ENCODE measurements at places on chromosomes 6 and 20.

GRCh38 chr6:150711584-150712504, 112.2 kb downstream of the PLEKHG1 start:
- no peak for DNase-seq

DNA sequence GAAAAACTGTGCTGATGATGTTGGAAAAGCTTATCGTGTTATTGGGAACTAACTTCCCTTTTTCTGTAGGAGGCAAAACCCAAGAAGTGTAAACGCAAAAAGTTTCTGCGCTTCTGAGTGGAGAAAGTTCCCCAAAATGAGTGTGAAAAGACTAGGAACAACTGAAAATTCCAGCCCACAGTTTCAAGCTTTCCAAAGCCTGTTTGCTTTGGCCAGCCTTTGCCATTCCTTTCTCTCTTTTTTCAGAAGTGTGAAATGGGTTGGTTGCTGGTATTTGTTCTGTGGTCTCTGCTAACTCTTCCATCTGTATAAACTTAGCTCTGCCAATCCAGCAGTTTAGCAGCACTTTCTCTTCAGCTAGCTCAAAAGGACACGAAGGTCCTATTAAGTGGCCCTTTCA, 491.3 kb downstream of the MAFB start:
- DNase-seq = no peak

- DNase-seq = no peak
Measured at GRCh38 chr6:82870582-82871172, 195.0 kb downstream of the UBE3D start.

DNA sequence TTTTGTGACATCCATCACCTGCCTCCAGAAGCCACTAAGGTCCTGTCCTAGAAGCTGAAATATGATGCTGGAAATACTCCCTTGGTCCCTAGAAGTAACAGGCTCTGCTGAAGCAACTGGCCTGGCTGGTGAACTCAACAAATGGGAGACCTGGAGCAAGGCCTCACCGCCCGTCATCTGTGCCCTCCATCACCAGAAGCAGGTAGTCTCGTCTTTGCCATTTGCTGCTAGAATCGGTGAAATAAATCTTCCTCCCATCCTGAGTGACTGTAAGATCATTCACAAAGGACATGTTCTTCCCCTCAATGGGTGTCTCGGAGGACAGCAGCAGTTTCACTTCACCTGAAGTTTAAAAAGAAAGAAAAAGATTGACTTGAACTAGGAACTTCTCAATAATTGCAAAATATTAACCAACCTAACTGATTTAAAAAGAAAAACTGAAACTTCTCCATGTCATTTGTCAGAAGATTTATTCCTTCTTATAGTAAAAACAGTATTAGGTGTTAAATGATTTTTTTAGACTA, 21.0 kb downstream of the CST7 start:
- peak; percentile 10 for DNase-seq

DNA sequence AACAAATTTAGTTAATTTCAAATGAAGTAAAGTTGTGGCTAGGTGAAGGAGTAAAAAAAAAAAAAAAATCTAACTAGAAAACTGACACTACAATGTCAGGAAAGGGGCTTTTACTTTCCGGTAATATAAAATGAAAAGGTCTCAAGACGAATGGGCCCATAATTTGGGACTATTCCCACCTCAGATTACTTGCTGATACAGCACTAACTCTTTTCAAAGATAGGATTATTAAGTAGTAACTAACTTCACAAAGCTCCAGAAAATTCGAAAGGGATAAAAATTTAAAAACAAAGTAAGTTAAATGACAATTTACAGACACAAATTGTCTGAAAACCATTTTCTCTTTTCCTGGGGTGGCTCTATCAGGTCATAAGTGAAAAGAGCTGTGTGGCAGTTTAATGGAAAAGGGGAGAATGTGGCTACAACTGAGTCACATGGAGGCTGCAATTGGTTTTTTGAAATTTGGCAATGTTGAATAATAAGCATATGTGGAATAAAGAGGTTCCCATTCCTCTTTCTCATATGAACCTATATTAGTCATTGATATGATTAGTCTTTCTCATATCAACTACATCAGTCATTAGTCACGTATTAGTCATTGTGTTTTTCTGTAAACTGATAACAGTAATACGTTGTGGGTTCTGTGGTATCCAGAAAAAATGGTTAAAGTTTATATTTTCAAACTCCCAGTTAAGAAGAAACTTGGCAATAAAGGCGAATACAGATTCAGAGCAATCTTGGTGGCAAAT, 78.0 kb downstream of the RWDD2A start:
- no peak for DNase-seq

DNA sequence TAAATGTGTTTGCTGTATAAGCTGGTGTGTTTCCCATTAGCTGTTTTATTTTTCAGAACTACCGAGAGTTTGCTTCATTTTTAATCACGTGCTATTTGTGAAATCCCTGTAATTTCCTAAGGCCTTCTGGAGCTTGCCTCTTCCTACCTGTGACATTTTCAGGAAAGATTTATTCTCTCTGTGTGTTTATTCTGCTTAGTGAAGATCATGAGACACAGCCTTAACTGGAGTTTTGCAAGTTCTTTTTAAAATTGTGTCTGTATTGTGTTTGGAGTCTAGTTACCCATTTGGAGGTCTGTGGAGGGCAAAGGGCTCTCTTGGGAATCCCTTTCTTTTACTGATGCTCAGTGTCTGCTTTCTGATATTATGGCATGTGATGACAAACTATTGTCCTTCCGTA, 359.1 kb upstream of the FLRT3 start:
- DNase-seq = no peak

GRCh38 chr20:33359399-33360261, 41.7 kb downstream of the CDK5RAP1 start:
- no peak for DNase-seq

DNA sequence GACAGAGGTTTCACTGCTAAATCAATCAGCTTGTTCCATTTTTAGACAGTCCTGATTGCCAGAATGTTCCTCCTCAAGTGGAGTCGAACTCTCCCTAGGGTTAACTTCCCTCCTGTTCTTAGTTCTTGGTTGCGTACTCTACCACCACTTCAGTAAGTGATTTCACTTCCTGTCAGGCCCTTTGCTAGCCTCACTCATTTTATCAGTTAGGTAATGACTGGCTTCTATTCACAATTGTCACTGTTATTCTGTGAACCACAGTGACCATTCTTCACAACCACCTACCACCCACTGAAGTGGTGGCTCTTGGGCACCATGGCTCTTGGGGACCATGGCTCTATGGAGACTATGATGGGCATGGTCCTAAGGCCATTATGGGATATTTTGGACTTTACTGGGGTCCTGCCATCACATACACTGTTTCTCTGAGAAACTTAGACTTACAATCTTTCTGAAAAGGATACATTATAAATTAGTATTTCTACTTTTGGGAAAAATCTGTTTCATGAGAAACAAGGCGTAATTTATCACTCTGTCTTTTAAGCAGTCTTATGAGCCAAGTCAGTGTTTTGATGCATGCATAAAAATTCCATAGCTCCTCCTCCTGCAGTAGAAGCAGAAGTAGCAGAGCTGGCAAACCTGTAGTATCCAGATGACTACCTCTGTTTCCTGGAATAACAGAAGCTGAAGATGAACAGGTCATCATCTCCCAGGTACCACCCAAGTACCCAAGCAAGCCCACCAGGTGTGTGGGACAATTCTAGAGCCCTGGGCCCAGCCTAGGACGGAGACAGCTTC, 66.3 kb downstream of the ATXN1 start:
- DNase-seq = peak; percentile 53

- DNase-seq = peak; percentile 31
Measured at GRCh38 chr6:2081155-2082138, 164.0 kb downstream of the GMDS start.

DNA sequence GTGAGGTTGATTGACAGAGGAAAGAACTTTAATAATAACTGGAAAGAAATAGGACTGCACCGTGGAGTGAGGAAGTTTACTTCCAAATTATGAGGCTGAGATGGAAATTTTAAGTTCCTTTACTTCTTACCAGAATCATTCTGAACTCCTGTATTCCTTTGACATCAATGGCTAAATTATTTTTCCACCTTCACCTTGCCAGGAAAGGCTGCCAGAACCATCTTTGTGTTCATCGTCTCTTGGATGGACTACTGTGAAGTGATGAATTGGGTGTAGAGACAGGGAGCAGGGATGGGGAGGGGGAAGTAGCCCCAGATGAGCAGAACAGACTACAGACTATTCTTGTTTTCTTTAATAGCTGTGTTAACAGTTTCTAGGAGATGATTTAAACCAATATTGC, 102.1 kb upstream of the CEP162 start:
- no peak for DNase-seq

- no peak for DNase-seq
Measured at GRCh38 chr6:163427498-163428254, 13.2 kb downstream of the QKI start.

DNA sequence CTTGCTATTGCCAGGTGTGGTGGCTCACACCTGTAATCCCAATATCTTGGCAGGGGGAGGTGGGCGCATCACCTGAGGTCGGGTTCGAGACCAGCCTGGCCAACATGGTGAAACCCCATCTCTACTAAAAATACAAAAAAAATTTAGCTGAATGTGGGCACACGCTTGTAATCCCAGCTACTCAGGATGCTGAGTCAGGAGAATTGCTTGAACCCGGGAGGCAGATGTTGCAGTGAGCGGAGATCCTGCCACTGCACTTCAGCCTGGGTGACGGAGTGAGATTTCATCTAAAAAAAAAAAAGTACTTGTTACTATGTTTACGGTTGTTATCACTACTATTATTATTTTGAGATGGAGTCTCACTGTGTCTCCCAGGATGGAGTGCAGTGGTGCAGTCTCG, 3.0 kb downstream of the PPT2 start:
- DNase-seq = no peak

- no peak for DNase-seq
Measured at GRCh38 chr20:46803123-46804020, 91.3 kb upstream of the EYA2 start.

- DNase-seq = no peak
Measured at GRCh38 chr6:84798257-84798656, 33.9 kb upstream of the TBX18 start.

GRCh38 chr6:157070403-157071107, 252.8 kb downstream of the TMEM242 start:
- DNase-seq = no peak

GRCh38 chr6:14883921-14884320, 361.9 kb upstream of the JARID2 start:
- DNase-seq = no peak

GRCh38 chr20:44576297-44576696, 6.1 kb upstream of the PKIG start:
- DNase-seq = no peak

GRCh38 chr20:23349338-23350195, 1.0 kb upstream of the NXT1 start:
- DNase-seq = no peak

DNA sequence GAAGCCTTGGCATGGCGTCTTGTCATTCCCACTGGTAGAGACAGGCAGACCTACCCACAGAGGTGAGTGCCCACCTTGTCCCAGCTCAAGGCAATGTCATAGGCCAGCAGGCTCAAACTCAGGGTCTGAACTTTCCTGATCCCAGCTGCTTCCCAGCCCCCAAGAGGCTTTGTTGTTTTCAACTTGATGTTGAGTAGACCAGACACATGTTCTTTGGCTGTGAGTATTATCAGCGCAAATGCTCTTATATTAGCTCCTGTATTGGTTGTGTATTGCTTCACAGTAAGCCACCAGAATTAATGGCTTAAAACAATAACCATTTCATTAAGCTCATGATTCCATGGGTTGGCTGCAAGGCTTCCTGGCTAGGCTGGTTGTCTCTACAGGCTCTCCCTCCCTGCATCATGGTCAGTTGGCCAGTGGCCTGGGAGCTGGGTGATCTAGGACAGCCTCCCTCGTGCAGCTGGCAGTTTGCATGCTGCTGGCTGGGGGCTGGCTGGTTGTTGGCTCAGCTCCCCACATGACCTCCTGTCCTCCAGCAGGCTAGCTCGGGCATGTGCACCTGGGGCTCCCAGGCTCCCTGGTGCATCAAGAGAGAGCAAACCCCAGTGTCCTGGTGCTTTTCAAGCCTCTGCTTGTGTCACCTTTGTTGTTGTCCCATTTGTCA, 21.6 kb downstream of the TOX2 start:
- no peak for DNase-seq

GRCh38 chr20:49140411-49140810, 47.7 kb downstream of the STAU1 start:
- DNase-seq = no peak

GRCh38 chr20:4730780-4731179, 9.1 kb downstream of the PRND start:
- DNase-seq = no peak

DNA sequence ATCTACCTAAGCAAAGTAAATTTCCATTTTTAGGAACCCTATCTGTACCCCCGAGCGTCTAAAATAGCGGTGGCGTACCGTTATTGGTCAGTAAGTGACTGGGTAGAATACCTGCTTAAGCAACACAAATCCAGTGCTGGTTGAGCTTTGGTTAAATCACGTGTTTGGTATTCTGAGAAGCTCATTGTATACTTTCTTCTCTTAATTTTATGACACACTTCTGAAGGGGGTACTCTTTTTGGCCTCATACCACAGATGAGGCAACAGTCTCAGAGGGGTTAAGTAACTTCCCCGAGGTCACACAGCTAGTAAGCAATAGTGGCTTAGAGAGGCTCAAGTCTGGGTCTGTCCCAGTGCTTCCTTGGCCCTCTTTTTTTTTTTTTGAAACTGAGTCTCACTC, 151.2 kb downstream of the TFAP2C start:
- DNase-seq = no peak

DNA sequence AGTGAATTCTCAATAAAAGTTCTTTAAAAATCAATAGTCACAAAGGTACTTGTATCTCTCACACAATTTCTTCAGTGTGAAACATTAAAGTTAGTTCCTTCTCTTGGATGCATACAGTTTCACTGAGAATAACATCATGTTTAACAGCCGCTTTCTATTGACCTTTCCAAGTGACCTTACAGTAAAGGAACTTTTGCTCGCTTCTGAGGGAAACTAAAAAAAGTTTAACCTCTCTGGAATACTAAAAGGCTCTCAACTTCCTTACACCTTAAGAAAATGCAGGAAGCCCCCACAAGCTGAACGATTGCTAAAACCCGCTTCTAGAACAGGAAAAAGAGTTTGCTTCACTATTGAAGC, 1.3 kb downstream of the RRAGD start:
- DNase-seq = no peak

DNA sequence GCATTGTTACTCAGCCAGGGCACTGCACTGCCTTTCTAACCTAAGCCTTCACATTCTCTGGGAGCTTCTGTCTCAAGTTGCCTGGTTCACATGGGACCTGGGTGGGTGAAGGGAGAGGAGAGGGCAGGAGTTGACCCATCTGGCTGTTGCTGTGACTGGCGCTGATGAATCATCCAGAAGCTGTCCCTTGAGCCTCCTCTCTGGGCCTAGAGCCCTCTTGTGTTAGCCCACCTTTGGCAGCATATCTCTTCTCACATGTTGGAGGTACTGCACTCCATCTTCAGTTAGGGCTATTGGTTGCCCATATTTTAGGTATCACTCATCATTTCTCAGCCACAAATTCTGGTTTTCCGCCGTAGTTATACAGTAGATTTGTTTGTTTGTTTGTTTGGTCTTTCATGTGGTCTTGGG, 19.8 kb downstream of the XRN2 start:
- DNase-seq = no peak

GRCh38 chr20:24718696-24719095, 230.4 kb upstream of the CST7 start:
- DNase-seq = no peak

GRCh38 chr6:16481697-16482399, 243.5 kb downstream of the GMPR start:
- peak; percentile 52 for DNase-seq

GRCh38 chr20:2817891-2818595, 1.9 kb downstream of the TMEM239 start:
- peak; percentile 11 for DNase-seq

GRCh38 chr20:61927193-61927825, 138.4 kb downstream of the TAF4 start:
- DNase-seq = no peak

Measured in activated T-cell treated with anti-CD3 and anti-CD28 coated beads, Interleukin-2, amount 50 U/mL, for 48 hours (primary cell).